Mammary epithelial cell (primary cell): ENCODE measurements at places on chromosomes 2 and 18.

DNA sequence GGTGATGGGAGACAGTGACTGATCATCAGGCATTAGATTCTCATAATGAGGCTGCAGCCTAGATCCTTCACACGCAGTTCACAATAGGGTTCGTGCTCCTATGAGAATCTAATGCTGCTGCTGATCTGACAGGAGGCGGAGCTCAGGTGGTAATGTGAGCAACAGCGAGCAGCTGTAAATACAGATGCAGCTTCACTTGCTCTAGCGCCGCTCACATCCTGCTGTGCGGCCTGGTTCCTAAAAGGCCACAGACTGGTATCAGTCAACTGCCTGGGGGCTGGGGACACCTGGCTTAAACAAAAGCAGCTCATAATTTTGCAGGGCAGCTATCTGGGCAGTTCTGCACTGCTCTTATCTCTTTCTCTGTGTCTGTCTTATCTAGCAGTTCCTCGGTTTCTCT, 20.4 kb upstream of the CD226 start:
- DNase-seq: no peak

GRCh38 chr2:29936020-29936419, 14.6 kb upstream of the ALK start:
- DNase-seq: no peak

DNA sequence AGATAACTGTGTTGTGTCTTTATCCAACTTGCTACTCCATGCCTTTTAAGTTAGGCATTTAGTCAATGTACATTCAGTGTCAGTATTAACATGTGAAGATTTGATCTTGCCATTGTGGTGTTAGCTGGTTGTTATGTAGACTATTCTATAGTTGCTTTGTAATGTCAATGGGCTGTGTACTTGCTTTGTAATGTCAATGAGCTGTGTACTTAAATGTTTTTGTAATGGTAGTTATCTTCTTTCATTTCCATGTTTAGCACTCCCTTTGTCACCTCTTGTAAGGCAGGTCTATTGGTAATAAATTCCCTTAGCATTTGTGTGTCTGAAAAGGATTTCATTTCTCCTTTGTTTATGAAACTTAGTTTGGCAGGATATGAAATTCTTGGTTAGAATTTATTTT, 53.4 kb downstream of the MC4R start:
- DNase-seq: no peak

GRCh38 chr2:194077366-194077765, 1579.7 kb upstream of the SLC39A10 start:
- DNase-seq: no peak

- no peak for DNase-seq
Observed at GRCh38 chr2:56271275-56271674, 87.5 kb downstream of the CCDC85A start.

GRCh38 chr2:191274413-191274815, 29.2 kb downstream of the MYO1B start:
- no peak for DNase-seq

GRCh38 chr2:172234716-172235691, 132.3 kb upstream of the DLX2 start:
- DNase-seq: no peak
